Activated CD8-positive, alpha-beta memory T cell treated with anti-CD3 and anti-CD28 coated beads for 4 hours (primary cell): ENCODE measurements at places on chromosomes 12 and 14.

DNA sequence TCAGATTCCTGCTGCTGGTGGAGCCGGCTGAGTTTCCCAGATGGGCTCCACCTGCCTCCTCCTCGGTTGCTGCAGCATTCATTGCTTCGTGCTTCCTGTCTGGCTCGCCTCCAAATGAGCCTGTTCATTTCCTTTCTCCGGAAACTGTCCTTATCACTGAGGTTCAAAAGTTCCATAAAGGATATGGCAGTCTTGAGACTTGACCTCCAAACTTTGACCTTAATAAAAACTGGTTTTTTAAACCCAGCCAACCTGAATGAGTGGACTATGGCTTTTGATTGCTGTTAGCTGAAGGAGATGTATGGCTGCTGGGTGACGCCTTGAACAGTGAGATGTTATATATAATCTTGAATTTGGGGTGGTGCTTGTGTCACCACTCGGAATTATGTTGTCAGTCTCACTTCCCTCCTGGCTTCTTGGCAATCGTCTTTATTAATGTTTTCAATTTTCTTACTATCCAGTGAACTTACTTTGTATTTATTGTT is 62.7 kb downstream of the RASSF3 start:
- DNase-seq: no peak

- DNase-seq: no peak
These were observed 210.6 kb upstream of the NOVA1 start for GRCh38 chr14:26808407-26808806.

GRCh38 chr14:73661872-73662271 is 17.1 kb downstream of the DNAL1 start:
- DNase-seq: no peak

DNA sequence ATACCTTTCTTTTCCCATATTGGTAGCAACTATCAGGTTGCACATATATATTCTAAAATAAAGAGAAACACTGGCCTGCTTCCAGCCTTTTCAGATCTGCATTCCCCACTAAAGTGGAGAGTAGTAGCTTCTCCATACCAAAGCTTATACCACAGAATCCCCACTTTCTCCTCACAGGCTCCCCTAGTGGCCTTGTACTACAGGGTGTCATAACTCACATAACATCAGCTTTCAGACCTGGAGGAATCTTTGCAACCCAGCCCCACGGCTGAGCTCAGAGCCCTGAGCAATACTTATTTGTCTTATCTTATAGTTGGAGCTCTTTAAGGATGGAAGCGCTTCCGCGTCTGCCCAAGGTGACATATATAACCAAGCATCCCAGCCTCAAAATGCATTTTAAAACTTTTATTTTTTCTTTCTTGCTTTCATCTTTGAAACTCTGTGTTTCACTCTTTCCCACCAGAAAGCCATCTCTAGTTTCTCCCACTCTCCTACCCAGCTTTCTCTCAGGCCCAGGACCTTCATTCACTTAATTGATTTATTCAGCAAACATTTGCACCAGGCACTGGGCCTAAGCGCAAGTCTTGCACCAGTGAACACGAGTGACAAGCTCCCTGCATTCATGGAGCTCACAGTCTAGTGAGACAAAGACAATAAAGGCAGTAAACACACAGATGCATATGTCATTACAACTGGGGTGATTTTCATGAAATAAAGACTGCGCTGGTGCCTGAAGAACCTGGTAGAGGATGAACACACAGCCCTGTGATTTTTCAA is 254.7 kb downstream of the IPO8 start:
- no peak for DNase-seq

GRCh38 chr12:20423557-20423956 is 55.2 kb downstream of the PDE3A start:
- no peak for DNase-seq

GRCh38 chr14:100419856-100420255 is 96.7 kb downstream of the SLC25A47 start:
- DNase-seq: no peak

DNA sequence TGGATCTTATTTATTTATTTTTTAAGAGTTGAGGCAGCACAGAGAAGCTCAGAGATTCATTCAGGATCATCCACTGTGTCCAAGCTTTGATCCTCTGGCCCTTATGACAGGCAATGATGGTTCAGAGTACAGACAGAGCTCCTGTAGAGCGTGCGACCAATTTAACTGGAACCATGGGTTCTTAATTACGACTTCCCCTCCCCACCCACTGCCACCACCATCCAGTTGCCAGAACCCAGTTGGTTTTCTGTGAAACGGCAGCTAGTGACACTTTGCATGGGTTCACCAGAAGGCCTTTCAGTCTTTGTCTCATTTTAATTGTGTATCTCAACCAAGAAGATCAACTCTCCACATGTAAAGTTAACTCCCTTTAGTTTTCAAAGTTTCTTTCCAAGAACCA is 478.2 kb downstream of the ZFP36L1 start:
- no peak for DNase-seq

DNA sequence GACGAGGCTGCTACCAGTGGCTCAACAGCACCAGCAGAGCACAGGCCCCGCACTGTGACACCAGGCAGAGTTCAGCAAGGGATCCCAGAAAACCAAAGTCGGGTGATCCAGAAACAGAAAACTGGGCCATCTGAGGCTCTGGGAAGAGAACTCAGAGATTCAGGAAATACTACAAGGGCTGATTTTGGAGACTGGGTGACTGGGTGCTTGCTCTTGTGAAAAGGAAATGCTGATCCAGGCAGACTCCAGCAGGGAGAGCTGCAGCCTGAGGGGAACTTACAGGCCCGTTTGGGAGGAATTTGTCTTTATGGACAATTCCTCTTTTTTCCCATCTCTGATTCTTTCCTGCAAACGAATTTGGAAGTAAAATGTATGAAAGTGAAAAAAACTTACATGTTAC is 28.2 kb downstream of the FOXN3 start:
- DNase-seq: no peak

DNA sequence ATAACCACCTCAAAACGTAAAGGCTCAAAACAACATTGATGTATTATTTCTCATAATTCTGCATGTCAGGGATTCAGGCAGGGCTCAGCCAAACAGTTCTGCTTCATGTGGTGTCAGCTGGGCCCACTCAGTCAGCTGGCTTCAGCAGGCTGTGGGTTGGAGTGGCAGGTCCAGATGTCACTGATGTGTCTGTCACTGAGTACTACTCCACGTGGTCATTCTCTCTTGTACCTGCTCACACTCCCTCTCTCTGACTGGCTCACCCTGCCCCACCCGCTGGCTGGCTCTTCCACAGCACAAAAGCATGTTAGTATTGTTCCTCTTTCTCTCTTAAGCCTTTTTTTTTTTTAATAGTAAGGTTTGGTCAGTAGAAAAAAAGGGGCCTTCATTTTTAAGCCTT is 182.4 kb downstream of the DICER1 start:
- DNase-seq: no peak
